Prostate gland (tissue), 2 donors: ENCODE measurements at places on chromosomes 4 and X. TPM values are rescaled to one million over a fixed set of nuclear protein-coding genes. Genes with fewer than 3 reads are reported as not detected.

SPACA5 gene
- total RNA-seq: not detected

GRCh38 chr4:6128221-6128850 is 72.0 kb downstream of the JAKMIP1 start:
- no peak for DNase-seq

GRCh38 chrX:154401918-154402621 is 3.9 kb downstream of the RPL10 start:
- peak; percentile 30 for DNase-seq

GRCh38 chrX:10486373-10486772 is 134.0 kb downstream of the MID1 start:
- no peak for DNase-seq

- DNase-seq: no peak
Observed at GRCh38 chrX:24782011-24782410, 88.3 kb downstream of the POLA1 start.

GLRA3 gene
- total RNA-seq: not detected

- no peak for DNase-seq
Observed at GRCh38 chr4:142452161-142452855, 393.8 kb downstream of the INPP4B start.

PAGE1 gene
- total RNA-seq: 8.9 TPM

DNA sequence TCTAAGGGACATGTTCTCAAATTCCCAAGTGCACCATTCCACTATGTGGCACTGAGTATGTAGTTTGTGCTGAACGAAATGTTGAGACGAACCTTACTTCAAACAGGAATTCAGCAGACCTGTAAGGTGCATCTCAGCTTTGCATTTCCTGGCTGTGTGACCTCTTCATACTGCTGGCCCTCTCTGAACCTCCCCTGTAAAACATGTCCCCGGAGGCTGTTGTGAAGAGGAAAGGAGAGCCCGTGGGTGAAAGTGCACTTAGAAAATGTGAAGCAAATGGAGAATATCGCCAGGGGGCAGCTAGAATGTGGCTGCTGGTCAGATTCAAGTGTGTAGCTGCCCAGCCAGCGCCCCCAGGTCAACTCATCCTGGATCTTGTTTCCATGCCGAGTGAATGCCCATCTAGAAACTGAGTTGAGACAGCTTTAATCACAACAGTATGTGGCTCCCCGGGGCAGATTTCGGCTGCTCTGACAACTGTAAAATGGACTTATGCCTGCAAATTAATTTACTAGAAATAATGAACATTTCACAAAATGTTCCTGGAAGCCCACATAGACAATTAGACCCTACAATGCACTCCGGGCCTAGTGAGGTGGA is 263.3 kb downstream of the EVC2 start:
- no peak for DNase-seq

DNA sequence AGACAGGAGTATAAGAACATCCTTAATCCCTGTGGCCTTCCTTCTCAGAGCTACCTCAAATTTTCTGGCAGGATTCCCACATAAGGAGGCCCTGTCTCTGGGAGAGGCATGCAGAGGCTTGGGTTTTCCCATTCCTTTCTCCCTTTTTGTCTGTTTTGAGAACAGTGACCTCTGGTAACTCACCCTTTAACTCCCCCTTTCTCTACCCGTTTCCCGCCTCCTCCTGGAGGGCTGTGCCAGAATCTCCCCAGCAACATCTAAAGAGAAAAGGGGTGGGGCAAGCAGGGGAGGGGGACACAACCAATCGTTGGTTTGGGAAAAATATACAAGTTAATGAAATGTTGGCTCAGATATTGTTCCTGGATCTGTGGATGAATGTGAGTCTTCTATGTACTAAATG is 303.7 kb upstream of the IRS4 start:
- DNase-seq: no peak

PDHA2 gene
- not detected for total RNA-seq

GRCh38 chrX:131789664-131790063 is 233.4 kb upstream of the STK26 start:
- DNase-seq: no peak

GRCh38 chr4:176217510-176217909 is 22.1 kb upstream of the SPATA4 start:
- DNase-seq: no peak

CABS1 gene
- total RNA-seq: not detected

DMRTC1 gene
- total RNA-seq: 0.73 TPM

DNA sequence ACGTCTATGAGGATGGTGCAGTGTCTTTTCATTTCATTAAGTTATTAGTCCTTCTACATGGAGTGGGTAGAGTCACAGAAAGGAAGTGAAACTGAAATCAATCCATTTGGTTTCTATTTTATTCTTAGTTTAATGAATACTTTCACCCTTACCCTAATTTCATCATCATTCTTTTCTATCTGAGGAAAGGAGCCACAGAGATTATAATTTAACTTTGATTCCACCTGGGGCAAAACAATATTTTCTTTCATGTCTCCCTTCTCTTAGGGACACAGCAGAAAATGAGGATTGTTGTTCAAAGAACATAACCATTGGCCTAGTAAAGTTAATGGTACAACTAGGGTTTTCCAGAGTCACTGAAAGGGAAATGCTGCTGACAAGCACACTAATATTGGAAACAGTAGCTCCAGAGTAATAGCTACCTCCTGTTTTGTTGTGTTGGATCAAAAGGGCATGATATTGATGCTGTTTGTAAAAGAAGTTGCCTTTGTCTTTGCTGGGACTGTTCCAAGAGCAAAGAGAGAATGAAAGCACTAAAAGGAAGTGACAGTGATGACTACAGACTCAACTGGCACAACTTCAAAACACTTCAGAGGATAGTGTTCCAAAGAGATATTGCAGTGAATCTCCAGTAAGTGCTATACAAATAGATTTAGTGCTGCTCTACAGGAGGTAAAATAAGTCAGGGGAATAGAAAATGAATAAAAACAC is 247.1 kb upstream of the PITX2 start:
- DNase-seq: no peak

GRCh38 chrX:150616179-150616862 is 47.9 kb downstream of the MTM1 start:
- no peak for DNase-seq

GRCh38 chrX:111518667-111519066 is 7.2 kb downstream of the SERTM2 start:
- no peak for DNase-seq

MAGEA3 gene
- not detected for total RNA-seq

- no peak for DNase-seq
Observed at GRCh38 chr4:8278421-8279287, 9.1 kb downstream of the HTRA3 start.

DNA sequence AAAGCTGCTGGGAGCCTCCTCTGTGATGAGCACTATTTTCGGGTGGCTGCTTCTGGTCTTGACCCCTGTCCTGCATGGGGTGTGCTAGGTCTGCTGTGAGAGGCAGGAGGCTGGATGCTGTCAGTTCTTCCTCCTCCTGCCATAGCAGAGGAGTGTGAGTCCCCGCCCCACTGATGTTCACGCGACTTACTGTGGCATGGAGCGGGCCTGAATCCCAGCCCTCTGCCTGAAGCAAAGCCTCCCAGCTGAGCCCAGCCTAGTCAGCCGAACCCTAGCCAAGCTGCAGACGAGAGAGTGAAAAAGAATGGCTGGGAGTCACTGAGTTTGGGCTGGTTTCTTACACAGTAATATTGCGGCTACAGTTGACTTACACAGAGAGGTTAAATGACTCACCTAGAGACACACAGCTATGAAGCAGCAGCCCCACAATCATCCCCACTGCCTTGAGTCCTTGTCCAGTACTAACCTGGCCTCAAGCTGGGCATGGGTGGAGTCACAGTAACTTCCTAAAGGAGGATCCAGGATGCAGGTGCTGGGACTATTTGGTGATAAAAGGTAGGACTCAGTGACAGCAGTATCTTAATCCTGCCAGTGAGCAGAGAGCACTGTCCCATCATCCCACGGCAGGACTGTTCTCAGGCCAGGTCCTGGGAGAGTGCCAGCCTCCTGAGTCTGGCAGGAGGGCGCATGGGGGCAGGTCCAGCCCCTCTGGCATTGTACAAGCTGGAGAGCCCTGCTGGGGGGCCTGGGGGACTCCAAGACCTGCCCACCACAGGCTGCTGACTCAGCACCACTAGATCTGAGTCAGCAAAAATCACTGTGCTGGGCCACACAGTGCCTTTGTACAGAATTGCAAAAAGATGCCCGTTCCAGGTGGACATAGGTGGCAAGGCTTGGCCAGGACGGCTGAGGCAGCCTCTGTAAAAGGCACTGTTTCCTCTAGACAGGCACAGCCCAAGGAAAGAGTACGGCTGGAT is 60.4 kb upstream of the CRMP1 start:
- DNase-seq: no peak

- no peak for DNase-seq
Observed at GRCh38 chr4:155571184-155571944, 95.3 kb upstream of the GUCY1A1 start.

HPGD gene
- total RNA-seq: 37.7 TPM

NAP1L2 gene
- 4.5 TPM for total RNA-seq

GRCh38 chr4:8771666-8772065 is 100.0 kb downstream of the HMX1 start:
- no peak for DNase-seq

DNA sequence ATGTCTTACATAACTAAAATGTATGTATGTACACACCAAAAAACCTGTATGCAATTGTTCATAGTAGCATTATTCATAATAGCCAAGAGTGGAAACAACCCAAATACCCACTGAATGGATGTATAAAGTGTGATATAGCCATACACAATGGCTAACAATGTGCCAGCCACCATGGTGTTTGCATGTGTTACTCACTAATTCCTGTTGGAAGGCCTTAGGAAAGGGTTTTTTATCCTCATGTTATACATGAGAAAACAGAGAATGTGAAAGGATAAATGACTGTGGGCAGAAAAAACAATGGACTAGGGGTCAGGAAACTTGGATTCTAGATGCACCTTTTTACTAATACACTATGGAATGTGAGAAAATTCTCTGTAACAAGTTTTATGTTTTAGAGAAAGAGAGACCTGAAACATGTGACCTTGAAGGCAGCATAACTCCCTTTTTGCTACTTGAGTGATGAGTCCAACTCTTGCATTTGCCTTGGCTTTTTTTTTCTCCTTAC is 55.7 kb downstream of the TIGD2 start:
- no peak for DNase-seq

DNA sequence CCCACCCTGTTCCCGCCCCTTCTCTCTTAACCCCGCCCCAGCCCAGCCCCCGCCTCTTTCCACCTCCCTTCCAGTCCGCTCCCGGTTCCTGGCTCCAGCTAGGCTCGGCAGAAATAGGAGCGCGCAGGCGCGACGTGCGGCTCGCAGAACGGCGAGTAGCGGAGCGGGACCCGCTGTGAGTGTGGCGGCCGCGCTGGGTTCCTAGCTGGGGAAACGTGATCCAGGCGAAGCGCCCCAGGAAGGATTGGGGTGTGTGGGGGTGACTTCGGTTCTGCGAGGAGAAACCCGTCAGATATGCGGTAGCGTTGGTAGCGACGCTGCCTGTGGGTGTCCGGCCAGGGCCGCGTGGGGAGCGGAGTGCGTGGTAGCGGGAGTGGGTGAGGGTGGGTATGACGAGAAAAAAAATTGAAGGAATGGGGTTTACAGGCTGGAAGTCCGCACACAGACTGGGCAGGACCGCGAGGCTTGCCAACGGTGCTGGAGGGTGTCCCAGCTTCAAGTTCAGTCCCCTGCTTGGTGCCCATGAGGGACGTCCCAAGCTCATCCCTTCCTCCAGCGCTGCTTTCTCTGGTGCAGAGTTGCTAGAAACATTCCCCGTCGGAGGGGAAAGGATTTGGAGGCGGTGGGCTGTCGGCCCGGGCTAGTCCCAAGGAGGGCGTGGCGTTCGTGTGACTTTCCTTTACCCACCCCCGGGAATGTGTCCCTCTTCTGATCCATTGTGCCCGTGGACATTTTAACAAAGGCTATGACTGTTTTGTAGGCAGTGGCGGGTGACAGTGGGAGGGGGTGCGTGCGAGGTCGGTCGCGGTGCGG is at the start of gene PRRG1:
Gene PRRG1 (plus strand): TSS at position 144 of the 813 bp plus-strand sequence. CDS start 56,886 bp downstream, outside the sequence.
- DNase-seq: peak; percentile 64

- no peak for DNase-seq
Observed at GRCh38 chr4:9949573-9949972, 71.7 kb downstream of the SLC2A9 start.

DNA sequence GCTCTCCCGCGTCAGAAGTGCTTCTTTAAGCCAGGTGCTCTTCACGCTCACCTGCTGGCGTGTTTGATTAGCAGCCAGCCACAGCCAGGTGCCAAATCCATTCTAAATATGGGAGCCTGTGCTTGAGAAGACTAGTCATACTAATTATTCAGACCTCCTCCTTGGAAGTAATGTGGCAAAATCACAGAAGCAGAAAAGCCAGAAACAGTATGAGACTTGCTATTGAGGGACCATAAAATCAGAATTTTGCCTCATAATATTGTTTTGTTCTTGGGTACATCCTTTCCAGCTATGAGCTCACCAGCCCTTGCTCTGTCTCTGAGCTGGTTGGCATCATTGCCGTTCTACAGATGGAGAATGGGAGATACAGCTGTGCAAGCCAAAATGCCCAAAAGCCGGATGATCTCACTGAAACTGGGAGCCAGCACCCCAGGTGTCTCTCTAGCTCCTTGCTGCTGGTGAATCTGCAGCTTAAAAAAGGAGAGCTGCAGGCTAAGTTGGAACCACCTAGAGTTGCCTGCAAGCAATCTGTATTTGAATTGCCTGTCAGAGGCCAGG is 205.4 kb downstream of the SHROOM3 start:
- DNase-seq: no peak

GRCh38 chr4:176377780-176378179 is 58.0 kb downstream of the SPCS3 start:
- no peak for DNase-seq

RAB28 gene
- total RNA-seq: 19.7 TPM

DNA sequence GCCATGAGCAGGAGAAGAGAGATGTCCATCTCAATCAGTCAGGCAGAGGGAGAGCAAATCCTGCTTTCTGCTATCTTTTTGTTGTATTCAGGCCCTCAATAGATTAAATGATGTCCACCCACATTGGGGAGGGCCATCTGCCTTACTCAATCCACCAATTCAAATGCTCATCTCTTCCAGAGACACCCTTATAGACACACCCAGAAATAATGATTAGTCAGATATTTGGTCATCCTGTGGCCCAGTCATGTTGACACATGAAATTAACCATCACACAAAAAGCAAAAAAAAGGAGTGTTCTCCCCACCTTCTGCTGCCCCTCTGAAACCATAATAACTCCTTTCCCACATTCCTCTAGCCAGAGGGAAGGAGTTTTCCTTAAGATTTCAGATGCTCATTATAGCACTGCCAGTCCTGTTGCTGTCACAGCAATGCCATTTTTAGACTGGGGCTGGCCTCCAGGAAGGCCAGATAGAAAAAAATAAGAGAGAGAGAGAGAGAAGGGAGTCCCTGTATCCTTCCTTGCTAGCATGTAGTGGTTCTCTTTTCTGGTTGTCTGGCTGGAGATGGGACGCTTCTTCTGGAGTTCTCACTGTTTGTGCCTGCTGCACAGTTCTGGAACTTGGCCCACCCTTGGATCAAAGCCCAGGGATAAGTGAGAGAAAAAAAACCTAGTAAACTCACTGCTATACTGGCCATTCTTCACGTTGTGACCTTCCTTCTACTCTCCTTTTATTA is 177.7 kb downstream of the RBM46 start:
- DNase-seq: peak; percentile 17
